ENCODE measurements at places on chromosomes 4 and X. TPM values are rescaled to one million over a fixed set of nuclear protein-coding genes. Genes with fewer than 3 reads are reported as not detected.

The SGMS2 gene
- 37.8 TPM for total RNA-seq

The LONRF3 gene
- total RNA-seq: 1.5 TPM

DNA sequence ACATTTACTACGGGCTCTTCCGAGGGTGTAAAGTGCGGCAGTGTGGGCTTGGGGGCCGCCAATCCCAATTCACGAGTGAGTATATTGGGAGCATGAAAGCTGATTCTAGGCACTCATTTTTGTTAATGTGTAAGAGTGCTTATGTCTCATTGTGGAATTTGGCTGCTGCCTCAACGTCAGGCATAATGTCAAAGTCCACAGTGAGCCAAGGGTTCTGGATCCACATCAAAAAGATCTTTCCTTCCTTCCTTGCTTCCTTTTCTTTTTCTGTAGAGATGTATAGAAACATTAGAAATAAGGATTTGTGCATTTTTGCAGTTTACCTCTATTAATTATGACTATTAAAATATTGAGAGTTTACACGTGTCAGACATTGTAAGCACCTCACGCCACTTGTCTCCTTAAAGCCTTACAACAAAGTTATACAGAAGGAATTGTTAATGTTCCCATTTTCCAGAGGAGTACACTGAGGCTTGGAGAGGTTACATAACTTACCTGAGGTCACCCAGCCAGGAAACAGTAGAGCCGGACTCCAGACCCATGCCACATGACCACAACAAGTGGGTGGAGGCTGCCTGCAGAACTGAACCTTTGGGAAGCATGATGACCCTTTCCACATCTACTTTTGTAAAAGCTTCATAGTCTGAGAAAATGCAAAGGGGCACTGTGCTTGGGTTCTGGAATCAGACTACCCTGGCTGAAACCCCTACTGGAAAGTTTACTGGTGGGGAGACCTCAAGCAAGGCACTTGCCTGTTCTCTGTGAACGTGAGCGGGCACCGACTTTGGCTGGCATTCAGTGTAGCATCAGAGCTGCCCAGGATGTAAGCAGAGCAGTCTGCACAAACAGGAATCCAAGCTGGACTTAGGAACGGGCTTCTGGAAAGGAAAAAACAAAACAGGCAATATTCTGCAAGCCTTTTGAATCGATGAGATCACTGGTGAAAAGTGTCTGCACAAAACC is 761 bp downstream of the CLRN2 start:
- DNase-seq: no peak

DNA sequence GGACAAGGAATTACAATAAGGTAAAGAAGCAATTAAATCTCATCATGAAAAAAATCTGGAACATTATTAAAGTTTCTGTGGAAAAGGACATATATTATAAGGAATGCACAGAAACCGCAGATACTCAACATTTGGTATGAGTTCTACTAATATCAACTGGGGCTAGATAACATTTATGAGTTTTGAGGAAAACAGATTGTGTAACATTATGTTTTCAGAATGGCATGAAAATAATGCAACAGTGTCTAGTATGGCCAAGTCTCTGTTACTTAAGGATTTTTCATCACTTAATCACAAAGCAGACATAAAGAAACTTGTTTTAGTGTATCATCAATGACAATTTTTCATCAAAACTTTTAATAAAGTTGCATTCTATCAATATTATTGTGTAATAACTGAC is 785.0 kb downstream of the GLUD2 start:
- no peak for DNase-seq

Data from cardiac septum (tissue), 1 donor.